ENCODE measurements at places on chromosomes 3 and 15.

- DNase-seq: no peak
Observed at GRCh38 chr15:58924327-58924726, 9.2 kb downstream of the SLTM start.

- no peak for DNase-seq
Observed at GRCh38 chr3:17074559-17074958, 189.8 kb downstream of the PLCL2 start.

- DNase-seq: no peak
Observed at GRCh38 chr3:162034368-162034767, 537.8 kb downstream of the OTOL1 start.

DNA sequence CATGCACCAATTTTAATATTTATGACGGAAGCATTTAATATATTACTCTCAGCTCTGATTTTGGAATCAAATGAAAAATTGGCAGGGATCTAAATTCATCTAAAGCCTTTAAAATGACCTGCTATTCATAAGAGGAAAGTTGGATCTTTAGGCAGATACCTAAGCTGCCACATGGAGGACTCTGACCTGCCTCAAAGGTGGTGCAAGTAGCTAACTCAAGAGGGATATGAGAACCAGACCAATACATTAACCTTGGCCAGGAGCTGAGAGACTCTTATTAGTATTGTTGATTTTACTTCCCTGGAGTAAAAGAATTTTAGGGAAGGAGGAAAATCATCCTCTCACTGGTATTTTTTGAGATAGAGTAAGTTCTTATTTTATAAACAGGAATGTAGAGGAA lies 17.7 kb downstream of the ZNF654 start:
- DNase-seq: no peak

DNA sequence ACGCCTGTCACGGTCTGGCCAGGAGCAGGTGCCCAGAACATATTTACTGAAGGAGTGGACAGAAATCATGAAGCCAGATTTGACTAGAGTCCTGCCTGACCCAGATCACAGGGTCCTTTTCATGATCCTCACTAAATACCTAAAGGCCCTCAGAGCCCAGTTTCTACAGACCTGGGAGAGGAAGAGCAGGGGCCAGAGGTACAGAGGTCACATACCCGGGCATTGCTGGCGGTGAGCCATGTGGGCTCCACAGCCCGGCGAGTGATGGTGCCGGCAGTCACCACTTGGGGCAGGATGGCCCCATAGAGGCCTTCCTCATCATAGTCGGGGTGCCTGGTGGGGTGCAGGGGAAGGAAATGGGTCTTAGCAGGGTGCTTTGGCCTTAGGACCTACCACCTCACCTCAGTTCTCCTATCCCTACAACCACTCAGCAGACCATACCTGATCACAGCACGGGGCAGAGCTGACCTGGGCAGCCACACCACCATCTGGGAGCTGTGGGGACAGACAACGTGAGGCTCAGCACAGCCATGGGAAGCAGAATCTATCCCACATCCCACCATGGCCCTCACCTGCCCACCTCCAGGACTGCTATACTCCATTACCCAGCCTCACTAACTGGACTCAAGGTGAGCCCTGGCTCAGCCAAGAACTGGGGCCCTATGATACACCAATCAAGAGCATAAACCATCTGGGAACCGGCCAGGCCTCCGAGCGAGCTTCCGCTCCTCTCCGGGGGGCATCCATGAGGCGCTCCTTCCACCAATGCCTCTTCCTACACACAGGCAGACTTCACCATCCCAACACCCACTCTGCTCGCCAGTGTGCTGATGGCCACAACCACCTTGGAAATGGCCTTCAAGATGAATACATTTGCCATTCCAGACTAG lies 12.9 kb downstream of the POLG start:
- DNase-seq: no peak

- DNase-seq: no peak
Observed at GRCh38 chr15:25207369-25207768, 231.5 kb downstream of the UBE3A start.

DNA sequence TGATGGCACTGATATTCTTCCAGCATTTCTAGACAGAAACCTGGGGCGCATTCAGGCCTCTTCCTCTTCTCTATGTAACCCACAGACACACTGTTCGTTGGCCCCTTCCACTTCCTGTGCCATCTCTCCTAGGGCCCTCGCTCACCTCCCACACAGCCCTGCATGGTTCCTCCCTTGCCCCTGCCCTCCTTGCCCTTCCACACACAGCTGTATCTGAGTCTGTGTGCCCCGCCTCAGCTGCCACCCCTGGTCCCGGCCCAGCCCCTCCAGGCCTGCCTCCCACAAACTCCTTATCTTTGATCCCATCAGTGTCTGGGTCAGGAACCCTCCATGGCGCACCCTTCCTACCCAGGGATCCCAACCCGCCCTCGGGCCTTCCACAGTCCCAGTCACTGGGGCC lies 37.9 kb downstream of the RAB6B start:
- DNase-seq: no peak

DNA sequence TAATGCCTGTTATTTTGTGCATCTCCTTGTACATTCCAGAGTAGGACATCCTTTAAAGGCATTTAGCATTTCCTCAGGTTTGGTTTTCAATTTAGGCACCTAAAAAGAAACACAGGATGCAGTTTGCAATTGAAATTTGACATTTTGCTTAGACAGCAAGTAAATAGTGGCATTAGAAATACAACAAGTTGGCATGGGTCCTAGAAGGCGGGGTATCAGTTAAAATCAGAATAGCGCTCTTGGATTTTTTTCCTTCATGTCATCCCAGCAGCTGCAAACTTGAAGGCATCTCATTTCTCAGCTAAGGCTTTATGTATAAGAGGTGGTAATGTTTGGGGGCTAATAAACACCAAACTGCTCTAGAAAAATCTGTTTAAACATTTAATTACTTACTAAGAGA lies 47.5 kb upstream of the SKOR1 start:
- no peak for DNase-seq

- no peak for DNase-seq
Observed at GRCh38 chr3:184918750-184919149, 106.8 kb downstream of the VPS8 start.

- no peak for DNase-seq
Observed at GRCh38 chr3:15015456-15015855, 49.7 kb downstream of the MRPS25 start.

- peak; percentile 25 for DNase-seq
Observed at GRCh38 chr3:16490062-16490619, 23.4 kb downstream of the RFTN1 start.

GRCh38 chr15:29110176-29110575 lies 159.4 kb downstream of the NSMCE3 start:
- DNase-seq: no peak

GRCh38 chr15:77815015-77815414 lies 182.3 kb upstream of the LINGO1 start:
- DNase-seq: no peak

- no peak for DNase-seq
Observed at GRCh38 chr3:140094487-140094886, 159.5 kb downstream of the CLSTN2 start.

GRCh38 chr3:134552784-134553183 lies 66.9 kb downstream of the CEP63 start:
- DNase-seq: no peak

GRCh38 chr3:188298585-188298984 lies 144.6 kb downstream of the LPP start:
- DNase-seq: no peak

- DNase-seq: no peak
Observed at GRCh38 chr3:122993124-122993978, 34.2 kb downstream of the SEMA5B start.

DNA sequence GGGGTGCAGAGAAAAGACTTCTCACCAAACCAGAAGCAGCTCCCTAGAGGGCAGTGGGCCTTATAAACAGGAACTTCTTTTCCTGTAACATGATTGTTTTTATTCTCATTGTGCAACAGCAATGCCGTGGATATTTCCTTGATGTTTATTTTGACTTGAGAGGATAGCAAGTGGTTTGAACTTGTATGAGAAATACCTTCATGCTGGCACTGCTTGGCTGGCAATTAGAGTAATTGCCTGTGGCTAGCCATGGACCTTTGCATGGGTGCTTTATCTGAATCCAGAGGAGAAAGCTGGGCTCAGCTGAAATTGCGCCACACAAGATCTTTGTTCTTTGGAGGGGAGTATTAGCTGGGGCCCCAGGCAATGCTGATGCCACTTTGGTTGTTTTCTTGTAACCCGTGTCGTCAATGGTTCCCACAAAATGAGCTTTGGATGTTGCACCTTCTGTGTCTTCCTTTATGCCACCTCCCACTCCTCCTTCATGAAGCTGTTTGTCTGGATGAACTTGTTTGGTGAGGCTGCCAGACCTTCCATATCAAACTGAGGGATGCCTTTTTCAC lies 37.9 kb downstream of the CMTM8 start:
- peak; percentile 15 for DNase-seq

- DNase-seq: no peak
Observed at GRCh38 chr15:73146419-73146818, 94.2 kb downstream of the NEO1 start.

GRCh38 chr3:105101603-105102002 lies 265.1 kb upstream of the ALCAM start:
- no peak for DNase-seq

- DNase-seq: no peak
Observed at GRCh38 chr3:36814776-36815175, 50.4 kb upstream of the DCLK3 start.

- DNase-seq: no peak
Observed at GRCh38 chr15:75229191-75230015, 27.7 kb downstream of the C15orf39 start.

DNA sequence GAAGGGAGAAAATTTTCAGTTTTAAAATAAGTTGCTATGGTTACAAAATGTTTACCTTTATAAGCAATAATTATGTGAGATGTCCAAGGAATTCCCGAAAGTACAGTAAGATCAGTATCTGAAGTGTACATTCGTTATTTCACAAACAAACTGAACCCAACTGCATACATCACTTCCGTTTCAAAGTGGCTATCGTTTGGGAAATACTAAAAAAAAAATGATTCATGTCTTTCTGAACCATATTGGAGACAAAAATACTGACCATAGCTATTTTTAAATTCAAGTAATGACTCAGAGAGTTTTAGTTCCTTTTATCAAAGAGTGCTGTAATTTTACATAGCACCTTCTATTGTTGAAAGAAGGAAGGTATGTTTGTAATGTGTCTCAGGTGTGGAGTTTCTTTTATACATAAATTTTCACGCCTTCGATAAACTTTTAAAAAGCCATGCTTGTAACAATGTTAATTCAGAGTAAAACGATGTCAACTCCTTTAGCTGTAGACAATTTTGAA lies 8.0 kb upstream of the ANKRD28 start:
- no peak for DNase-seq

- DNase-seq: peak; percentile 4
Observed at GRCh38 chr3:7640787-7641186, 779.9 kb downstream of the GRM7 start.

GRCh38 chr3:174162550-174162949 lies 696.6 kb upstream of the NAALADL2 start:
- no peak for DNase-seq

DNA sequence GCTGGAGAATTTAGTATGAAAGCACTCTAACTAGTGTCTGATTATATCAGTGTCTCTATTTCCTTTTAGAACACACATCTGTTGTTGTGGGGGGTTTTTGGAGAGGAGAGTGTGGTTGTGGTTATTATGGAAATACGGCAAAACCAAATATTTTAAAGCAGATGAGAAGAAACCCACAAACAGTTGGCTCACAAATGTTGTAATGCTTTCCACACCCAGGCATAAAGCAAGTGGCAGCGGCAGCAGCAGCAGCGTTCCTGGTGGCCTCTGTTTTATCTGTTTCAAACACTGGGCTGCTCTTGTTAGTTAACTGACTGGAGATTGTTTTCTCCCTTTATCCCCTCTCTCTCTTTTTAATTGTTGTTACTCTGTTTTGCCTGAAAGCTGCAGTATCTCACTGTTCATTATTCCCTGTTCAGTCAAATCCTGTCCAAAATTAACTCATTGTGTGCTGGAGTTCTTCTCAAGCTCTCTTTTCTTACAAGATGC lies 1045.5 kb upstream of the NR2F2 start:
- DNase-seq: no peak

- DNase-seq: no peak
Observed at GRCh38 chr3:188389711-188390342, 235.9 kb downstream of the LPP start.

DNA sequence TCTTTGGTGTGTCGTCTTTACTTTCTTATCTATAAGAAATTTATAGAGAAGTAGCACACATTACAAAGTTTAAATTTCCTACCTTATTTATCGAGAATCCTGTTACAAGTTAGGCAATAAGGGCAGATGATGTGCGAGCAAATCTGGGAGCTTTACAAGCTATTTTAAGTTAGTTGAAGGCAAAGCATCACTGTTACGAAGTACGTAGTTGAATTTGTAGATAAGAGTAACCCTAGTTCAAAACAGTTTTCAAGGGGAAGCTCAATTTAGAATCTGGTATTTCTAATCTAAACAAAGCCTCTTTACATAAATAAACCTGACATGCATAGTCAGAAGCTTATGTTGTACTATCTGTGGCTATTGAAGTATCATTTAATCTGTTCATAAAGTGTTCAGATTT lies 8.4 kb downstream of the KBTBD8 start:
- no peak for DNase-seq

DNA sequence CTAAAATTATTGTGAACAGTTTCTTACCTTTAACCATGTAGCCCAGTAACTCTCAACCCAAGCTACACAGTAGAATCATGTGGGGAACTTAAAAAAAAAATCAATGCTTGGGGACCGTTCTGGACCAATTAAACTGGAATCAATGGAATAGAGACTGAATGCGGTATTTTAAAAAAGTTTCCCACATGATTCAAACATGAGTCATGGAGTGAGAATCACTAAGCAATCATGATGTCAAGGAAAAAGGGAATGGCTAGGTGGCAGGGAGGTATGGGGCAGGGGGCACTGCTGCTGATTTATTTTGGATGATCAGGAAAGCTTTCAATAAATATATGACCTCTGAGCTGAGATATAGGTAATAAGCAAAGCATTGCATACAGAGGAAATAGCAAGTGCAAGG lies 250.5 kb upstream of the RORA start:
- no peak for DNase-seq

DNA sequence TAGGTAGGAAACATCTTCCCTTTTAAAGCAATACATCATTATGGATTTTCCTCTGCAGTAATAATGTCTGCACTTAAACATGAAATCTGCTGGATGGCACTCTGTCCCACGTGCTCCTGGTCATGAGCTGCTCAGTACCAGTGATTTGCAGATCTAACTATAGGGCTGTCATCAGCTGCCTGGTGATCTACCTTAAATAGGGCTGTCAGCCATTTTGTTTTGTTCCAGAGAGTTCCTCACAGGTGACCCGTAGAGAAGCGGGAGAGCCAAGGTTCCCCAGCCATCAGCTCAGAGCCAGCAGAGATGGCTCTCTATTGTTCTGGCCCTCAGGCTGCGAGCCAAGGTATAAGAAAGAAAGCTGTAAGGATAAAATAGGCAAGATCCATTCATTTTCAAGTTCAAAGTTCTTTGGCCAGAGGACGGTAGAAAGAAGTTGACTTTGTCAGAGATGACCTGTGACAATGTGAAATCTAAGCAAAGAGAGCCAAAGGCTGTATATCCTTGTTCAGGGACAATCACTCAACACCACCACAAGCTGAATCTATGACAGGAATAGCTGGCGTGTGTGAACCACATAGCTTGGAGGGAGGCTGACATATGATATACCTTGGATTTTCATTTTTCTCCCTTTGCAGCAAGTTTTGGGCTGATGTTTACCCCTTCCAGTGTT lies 156.5 kb downstream of the RYR3 start:
- DNase-seq: no peak

- no peak for DNase-seq
Observed at GRCh38 chr3:134081211-134081610, 51.5 kb upstream of the SLCO2A1 start.
